ENCODE measurements at places on chromosomes 4 and X. TPM values are rescaled to one million over a fixed set of nuclear protein-coding genes. Genes with fewer than 3 reads are reported as not detected.

GRCh38 chr4:34644579-34645115 lies 1599.7 kb downstream of the ARAP2 start:
- no peak for DNase-seq

- DNase-seq, result no peak
These were observed 63.8 kb downstream of the STOX2 start for GRCh38 chr4:183968931-183969330.

DNA sequence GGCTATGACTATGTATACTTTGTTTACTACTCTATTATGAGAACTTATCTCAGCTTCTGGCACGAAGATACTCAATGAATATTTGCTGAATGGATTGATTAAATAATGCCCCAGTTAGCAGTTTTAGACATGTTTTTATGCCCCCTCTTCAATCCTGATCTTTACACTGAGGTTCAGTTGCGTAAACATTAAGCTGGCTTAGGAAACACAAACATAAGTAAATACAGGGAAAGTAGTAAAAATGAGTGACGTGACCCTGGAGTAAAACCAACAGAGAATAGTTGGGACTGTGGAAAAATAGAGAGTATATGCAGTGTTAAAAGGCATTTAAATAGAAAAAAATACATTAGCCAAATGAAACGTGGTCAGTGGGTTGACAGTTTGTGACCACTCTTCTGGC lies 387.0 kb upstream of the ACTRT1 start:
- DNase-seq, result no peak

- no peak for DNase-seq
These were observed 116.7 kb upstream of the TMEM164 start for GRCh38 chrX:109886122-109886761.

- DNase-seq, result no peak
These were observed 28.5 kb downstream of the EGFL6 start for GRCh38 chrX:13597874-13598273.

Gene POU3F4
- polyA plus RNA-seq, result not detected

All from BJ (cell line).